Urinary bladder (tissue), 4 donors: ENCODE measurements at places on chromosomes 13 and 19. TPM values are rescaled to one million over a fixed set of nuclear protein-coding genes. Genes with fewer than 3 reads are reported as not detected.

- no peak for DNase-seq
Observed at GRCh38 chr19:45152504-45153338, 8.1 kb downstream of the NKPD1 start.

DNA sequence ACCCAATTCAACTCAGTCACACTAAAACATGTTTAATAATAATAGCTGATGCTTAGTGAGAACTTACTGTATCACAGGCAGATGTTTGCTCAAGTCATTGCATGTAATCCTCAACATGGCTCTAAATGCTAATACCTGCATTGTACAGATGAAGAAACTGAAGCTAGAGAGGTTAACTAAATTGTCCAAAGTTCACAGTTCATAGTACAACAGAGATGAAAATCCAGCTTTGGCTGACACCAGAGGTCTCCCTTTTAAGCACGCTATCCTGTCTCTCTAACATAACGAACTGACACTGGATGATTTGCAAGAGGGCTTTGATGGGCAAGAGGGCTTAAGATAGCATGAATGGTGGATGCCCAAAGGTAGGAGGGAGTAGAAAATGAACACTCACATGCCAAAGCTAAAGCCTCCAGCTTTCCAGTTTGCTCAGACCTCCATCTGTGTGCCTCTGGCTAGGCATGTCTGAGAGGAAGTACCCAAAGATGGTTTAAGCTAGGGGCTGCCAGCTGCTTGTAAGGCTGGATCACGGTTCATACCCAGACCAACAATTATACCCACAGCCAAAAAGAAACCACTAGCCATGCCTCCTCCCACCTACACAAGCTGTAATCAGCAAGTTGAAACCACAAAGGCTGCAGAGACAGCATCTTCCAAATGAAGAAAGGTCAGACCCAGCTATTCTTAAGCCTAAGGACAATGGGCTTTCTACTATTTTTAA lies 196.9 kb upstream of the UBL3 start:
- DNase-seq, result no peak

DNA sequence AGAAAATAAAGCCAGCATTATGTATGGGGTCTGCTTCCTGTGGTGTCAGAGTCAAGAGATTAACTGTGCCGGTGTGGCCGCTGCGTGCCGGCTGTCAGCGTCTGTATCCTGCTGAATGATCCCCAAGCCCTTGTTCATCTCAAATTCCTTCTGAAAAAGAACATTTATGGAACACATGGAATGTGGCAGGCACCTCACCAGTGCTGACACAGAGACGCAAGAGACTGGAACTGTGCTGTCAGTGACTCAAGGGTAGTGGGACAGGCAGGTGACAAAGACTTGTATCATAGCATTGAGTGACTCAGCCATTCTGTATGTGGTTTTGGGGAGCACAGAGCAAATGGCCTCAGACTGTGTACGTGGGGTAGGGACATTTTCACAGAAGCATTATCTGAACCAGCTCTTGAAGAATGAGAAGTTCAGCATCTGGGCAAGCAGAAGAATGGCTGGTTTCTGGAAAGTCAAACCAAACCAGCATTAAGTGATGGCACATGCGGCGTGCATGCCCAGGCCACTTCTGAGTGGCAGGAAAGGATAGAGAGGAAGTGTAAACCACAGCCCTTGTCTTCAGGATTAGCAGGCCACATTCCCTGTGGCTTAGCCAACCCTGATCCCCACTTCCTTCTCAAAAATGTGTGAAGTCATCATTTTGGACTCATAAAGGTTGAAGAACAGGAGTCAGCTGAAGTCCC lies 54.0 kb upstream of the IRS2 start:
- no peak for DNase-seq

DNA sequence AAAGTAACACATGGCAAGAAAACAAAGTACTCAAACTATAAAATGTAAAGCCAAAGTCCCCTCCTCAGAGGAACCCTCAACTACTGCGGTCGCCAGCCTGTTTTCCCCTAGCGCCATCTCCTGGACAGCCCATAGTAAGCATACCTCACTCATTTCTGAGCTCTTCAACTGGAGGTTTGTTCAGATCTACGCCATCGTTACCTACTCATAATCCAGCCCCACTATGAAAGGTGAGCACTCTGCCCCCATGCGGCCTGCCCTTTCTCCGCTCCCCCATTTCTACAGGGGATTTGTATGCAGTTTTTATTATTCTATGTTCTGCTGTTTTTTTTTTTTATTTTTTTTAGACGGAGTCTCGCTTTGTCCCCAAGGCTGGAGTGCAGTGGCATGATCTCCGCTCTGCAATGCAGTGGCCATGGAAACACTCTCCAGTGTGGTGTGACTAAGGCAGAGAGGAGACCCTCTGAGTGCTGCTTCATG lies 26.2 kb downstream of the OPA3 start:
- DNase-seq, result no peak

DNA sequence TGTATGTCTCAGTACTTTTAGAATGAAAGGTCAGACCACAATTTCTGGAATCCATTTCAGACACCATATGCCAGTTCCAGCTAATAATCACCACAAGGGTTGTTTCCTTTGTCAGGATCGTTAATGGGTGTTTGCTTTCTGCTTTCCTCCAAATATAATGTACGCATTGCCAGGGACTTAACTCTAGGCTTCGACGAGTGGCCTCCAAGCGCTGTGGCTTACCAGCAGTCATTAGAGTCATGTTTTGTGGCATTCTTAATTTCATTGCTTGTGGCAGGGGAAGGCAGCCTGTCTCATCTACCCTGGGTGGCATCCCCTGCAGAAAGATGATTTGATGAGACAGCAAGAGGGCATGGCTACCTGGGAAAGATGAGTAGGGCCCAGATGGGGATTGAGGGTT lies 22.5 kb downstream of the SAFB start:
- no peak for DNase-seq

- no peak for DNase-seq
Observed at GRCh38 chr13:33676045-33676989, 141.6 kb upstream of the RFC3 start.

DNA sequence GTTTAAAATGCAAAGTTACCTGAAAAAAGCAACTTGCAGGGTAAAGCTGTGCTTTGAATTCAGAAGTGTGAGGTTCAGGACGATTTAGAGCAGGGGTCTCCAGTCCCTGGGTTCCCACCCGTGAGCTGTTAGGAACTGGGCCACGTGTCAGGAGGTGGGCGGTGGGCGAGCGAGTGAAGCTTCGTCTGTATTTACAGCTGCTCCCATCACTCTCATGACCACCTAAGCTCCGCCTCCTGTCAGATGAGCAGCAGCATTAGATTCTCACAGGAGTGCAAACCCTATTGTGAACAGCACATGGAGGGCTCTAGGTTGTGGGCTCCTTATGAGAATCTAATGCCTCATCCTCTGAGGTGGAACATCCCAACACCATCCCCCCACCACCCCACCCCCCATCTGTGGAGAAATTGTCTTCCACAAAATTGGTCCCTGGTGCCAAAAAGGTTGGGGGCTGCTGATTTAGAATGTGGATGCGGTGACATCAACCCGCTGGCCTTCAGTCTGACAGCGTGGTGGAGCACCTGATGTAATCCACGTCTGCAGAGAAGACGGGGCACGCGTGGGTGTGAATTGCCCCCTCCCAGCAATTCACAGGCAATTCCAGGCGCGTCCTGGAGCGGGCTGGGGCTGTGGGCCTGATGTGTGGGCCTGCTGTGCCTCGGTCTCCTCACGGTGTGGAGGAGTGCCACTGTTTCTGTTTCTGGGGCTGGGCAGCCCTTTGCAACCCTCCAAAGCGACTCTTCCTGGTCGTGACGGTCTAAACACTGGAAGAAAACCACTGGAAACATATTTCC lies 214.0 kb upstream of the SOX1 start:
- DNase-seq, result no peak

GRCh38 chr13:32403108-32403507 lies 24.8 kb downstream of the N4BP2L1 start:
- no peak for DNase-seq

DNA sequence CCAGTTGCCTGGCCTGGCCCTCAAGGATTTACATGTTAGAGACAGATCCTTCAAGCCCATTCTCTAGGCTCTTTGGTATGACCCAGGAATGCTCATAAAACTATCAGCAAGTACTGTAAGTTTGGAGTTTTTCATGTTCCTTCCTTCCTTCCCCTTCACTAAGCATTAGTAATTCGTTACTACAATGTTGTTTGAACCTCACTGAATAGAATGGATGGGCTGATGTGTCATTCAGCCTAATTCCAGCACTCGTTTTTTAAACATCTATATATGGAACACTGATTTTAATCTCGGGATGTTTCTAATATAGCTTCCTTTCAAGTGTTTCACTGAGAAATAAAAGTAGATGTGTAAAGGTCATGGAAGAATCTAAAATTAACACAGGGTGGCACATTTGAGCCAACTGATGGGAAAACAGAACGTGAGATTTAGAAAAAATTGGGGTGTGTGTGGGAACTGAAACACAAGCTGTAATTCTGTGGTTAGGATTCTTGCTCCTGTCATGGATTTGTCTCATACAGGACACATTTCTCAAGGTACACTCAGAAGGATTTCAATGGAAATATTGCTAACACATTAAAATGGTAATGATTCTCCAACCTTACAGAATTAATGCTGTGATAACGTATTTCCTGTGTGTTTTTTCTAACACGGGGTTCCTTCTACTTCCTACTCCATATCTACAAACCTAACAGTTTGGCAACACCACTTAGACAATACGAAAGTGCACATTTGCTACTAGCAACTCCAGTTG lies 93.4 kb downstream of the FLT1 start:
- DNase-seq, result no peak

The ZNF540 gene
- total RNA-seq, result 6.1 TPM

- DNase-seq, result no peak
Observed at GRCh38 chr19:52646571-52647217, 8.5 kb upstream of the ZNF83 start.

GRCh38 chr19:7505288-7505681 lies 10.6 kb upstream of the ZNF358 start:
- DNase-seq, result no peak

DNA sequence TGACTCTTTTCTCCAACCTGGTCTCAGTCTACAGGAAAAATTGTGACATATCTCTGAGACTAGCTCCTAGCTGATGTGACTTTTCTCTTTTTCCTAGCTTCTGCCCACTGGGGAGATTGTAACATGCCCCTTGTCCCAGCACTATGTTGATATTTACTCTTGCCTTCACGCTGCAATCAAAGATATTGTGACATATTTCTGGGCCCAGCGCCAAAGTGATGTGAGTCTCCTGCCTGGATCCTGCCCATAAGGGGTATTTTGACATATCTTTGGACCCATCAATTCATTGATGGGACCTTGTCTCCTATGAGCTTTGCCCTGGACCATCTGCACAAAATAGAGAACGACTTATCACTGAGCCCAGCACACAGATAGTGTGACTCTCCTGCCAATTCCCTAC lies 41.1 kb downstream of the ZNF729 start:
- no peak for DNase-seq

- no peak for DNase-seq
Observed at GRCh38 chr19:15354566-15355296, 22.4 kb upstream of the BRD4 start.
